ENCODE measurements at places on chromosomes 1 and 21.
A peak's percentile ranks its signal among the peaks of the same experiment; 100 is the strongest.

DNA sequence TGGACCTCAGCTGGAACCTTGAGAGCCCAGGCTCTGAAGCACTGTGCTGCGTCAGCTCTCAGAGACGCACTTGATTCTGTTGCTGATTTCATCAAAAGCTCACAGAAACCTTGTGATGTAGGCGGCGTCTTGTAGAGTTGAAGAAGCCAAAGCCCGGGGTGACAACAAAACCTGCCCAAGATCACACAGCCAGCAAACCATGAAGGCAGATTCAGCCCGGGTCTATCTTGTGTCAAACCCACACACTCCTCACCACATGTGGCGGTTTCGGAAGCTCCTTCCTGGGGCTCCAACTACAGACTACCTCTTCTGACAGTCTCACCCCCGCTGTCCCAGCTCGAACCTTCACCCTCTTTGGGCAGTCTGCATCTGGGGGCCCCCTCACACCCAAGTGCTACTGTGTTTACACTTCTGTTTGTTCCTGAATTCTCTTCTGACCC, 50.4 kb downstream of the TENT5C start:
- DNase-seq: no peak

GRCh38 chr1:235056937-235057336, 71.7 kb downstream of the TOMM20 start:
- DNase-seq: no peak

GRCh38 chr1:48555271-48555670, 83.3 kb upstream of the SPATA6 start:
- DNase-seq: no peak

DNA sequence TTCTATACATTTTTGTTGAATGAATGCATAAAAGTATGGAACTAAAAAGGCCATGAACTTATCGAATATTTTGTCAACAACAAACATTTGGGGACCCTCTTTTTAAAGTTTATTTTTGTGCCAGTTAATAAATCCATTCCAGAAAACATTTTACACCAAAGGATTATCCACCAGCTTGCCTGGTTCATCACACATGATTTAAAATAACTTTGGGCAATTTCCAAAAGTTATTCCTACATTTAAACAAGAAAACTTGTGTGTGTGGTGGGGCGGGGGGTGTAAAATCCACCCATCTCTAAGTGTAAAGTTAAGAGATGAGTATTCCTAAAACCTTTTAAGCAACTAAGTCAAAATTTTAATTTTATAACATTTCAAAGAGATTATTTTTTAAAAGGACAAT, 224.5 kb upstream of the SNX7 start:
- no peak for DNase-seq

DNA sequence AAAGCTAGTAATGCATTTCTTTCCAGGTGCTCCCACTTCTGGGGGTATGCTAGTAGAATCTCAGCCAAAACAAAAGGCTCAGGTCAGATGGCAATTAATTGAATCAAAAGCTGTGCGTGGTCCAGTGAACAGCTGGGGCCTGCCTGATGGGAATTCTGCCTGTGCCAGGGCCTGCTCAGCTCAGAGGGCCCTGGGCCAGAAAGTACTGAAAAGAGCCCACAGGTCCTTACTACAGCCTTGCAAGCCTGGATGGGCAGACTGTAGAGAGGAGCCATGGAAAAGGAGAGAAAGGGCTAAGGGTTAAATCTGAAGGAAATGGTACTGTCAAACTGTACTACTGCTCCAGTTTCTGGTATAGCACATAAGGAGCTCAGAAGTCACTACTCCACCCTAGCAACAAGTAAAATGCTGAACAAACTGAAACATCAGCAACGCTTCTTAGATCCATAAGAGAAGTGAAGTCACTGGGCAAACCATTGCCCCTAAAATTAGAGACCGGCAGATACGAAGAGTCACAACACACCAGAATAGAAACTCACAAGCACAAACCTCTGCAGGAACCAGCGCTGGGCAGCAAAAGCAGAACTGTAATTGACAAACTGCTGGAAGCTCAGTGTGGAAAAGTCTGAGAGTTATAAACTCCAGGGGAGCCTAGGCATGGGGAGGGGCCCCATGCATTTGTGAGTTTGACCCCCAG, 121.1 kb upstream of the SYT6 start:
- no peak for DNase-seq

- no peak for DNase-seq
These were observed 287.0 kb upstream of the PLXNA2 start for GRCh38 chr1:208531003-208531750.

GRCh38 chr1:234558330-234558836, 51.6 kb downstream of the IRF2BP2 start:
- no peak for DNase-seq

DNA sequence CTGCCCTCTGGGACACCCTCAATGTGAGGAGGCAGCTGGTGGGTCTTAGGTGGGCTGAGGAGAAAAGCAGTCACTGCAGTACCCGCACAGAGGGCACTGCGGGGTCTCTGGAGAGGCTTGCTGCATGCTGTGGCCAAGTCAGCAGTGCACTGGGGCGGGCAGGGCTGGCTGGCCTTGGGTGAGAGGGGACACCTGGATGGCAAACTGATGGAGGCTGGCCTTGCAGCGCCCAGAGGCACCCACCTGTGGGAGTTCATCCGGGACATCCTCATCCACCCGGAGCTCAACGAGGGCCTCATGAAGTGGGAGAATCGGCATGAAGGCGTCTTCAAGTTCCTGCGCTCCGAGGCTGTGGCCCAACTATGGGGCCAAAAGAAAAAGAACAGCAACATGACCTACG, 3.2 kb downstream of the ELF3 start:
- no peak for DNase-seq

- DNase-seq: peak; percentile 65
These were observed 510 bp downstream of the DENND4B start for GRCh38 chr1:153945795-153946621.

- no peak for DNase-seq
These were observed 34.2 kb downstream of the VWA5B1 start for GRCh38 chr1:20324704-20325406.

GRCh38 chr21:16928439-16928838, 584.4 kb upstream of the CXADR start:
- DNase-seq: no peak

GRCh38 chr1:31182352-31182751, 57.3 kb downstream of the NKAIN1 start:
- DNase-seq: peak; percentile 86

DNA sequence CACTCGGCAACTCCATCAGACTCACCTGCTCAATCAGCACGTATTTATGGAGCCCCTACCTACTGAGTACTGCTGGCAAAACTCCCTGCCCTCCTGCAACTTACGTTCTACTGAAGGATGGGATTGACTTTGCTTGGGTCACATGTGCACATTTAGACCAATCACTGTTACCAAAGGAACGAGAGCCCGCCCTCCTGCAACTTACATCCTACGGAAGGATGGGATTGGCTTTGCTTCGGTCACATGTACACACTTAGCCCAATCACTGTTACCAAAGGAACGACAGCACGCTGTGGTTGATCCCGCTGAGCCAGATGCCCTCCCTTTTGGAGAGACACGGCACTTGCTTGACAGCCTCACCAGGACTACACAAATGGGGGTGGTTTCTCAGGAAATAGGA, 46.0 kb downstream of the UBIAD1 start:
- DNase-seq: no peak

DNA sequence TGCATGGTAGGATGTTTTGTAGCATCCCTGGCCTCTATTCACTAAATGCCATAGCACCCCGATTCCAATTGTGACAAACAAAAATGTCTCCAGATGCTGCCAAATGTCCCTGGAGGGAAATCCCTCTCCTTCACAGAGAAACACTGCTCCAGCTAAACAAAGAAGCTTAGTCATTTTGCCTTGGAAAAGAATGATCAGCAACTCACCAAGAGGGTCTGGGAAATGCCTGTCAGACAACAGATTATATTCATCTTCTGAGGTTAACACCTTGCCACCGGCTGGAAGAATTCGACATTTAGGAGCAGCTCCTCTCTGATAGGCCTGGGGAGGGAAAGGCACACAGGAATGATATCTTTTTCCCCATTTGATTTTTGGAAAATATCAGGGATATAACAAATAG, 84.4 kb downstream of the NIBAN1 start:
- no peak for DNase-seq

DNA sequence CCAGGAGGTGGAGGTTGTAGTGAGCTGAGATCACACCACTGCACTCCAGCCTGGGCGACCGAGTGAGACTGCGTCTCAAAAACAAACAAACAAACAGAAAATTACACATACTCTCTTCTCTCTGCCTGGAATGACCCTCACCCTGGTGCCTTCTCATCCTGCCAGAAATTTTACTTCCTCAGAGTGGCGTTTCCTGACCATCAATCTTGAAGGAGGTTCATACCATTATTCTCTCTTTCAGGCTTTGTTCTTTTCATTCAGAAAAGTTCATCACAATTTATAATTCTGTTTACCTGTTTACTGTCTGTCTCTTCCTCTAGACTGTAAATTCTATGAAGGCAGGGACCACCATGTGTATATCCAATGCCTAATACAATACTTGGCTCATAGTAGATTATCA, 79.3 kb downstream of the RPS6KA1 start:
- DNase-seq: no peak

DNA sequence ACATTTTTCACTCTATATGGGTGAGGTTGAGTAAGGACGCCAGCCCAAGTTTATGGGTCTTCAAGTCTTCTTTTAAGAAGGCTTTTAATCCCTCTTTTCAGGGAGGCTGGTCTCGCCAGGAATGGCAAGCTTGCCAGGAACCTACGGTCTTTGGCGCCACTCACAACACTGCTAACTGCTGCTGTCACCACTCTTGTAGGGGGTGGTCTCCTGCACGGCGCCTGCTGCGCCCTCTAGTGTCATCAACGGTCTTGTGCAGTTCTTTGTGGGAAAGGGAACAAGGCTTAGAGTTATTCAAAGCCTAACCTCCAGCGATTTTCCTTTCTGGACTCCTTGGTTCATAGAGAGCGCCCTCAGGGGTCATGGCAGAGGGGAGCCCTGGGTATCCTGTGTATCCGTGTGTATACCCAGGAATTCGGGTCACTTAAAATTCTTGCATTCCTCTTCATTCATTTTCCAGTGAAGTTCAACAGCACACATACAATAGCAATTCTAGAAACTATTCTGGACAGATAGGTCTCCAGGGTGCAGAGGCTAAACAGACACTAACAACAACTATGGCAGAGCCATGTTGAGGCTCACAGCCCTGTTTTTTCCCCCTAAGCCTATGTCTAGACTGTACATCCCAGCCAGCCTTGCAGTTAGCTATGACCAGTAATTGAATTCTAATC, 392.8 kb upstream of the CAMK1G start:
- DNase-seq: peak; percentile 75

- DNase-seq: no peak
These were observed 35.8 kb downstream of the NDUFS5 start for GRCh38 chr1:39061951-39062350.

DNA sequence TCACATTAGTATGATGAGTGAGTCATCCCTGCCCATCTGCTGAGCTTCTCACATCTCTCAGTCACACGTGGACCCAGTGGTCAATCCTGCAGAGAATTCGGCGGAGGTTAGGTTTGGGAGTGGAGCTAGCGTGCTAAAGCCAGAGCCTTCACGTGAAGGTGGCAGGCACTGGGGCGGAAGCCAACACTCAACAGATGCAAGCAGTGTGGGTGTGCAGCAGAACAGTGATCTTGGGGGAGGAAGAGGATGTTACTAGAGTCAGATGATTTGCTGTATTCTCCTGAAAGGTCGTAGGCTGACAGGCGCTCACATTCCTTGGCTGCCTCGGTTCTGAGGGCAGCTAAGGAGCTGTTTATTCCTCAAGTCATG, 6.7 kb downstream of the C1orf115 start:
- no peak for DNase-seq

GRCh38 chr1:230902349-230902923, 34.1 kb upstream of the C1orf198 start:
- no peak for DNase-seq

GRCh38 chr1:47779613-47780012, 217.6 kb downstream of the TRABD2B start:
- DNase-seq: no peak

Measured in endothelial cell (in vitro differentiated cells).